Common myeloid progenitor, CD34-positive (primary cell): ENCODE measurements at places on chromosomes 5 and 9.

- no peak for DNase-seq
These were observed 264.8 kb downstream of the CETN3 start for GRCh38 chr5:90144625-90145327.

DNA sequence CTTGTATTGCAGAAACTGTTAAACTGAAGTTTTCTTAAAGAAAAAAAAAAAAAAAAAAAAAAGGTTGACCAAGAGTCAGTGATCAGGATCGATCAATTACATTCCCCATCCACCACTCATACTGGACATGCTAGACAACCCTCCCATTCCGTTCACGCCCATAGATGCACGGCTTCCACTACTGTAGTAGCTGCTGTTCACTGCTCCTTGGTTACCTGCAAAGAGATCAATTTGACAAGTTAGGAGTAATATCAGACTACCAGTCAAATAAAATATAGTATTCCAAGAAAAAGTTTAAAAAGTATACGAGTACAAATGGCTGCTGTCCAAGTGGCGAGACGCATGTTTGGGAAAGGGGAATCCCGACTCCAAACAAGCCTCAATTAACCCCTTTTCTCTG, 8.7 kb downstream of the HNRNPH1 start:
- no peak for DNase-seq

GRCh38 chr5:54171645-54172384, 138.6 kb downstream of the ARL15 start:
- peak; percentile 17 for DNase-seq

DNA sequence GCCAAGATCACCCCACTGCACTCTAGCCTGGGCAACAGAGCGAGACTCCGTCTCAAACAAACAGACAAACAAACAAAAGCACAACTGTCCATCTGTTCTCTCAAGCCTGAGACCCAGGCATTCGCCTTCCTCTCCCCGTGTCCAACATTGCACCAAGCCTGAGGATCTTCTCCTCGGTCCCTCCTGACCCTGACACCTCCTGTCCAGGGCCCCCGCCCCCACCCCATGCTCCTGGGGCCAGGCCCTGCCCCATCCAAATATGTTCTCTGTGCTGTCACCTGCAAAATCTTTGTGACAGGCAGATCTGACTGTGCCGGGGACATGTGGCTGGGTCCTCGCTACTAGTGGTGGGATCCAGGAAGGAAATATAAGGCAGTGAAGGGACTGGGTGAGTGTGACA, 33.4 kb upstream of the UNC5A start:
- no peak for DNase-seq

GRCh38 chr5:54717459-54717858, 199.9 kb downstream of the SNX18 start:
- DNase-seq: no peak

DNA sequence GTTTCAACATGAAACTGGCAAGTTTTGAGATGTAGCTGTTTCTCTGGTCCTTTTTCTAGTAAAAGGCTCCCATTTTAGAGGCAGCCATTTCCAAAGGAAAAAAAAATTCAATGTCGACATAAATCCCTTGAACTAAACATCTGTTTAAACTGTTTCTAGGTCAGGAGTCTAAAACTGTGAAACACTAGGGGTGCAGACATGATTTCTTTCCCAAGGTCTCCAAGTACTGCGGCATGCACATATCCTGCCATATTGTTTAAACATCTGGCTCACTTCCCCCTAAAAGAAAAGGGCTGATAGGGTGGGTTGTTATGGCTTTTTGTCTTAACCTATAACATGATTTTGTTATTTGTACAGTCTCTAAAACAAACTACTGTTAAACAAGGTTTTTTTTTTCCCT, 51.1 kb downstream of the NFIB start:
- no peak for DNase-seq

GRCh38 chr5:137203011-137203632, 296.0 kb downstream of the SPOCK1 start:
- DNase-seq: no peak

DNA sequence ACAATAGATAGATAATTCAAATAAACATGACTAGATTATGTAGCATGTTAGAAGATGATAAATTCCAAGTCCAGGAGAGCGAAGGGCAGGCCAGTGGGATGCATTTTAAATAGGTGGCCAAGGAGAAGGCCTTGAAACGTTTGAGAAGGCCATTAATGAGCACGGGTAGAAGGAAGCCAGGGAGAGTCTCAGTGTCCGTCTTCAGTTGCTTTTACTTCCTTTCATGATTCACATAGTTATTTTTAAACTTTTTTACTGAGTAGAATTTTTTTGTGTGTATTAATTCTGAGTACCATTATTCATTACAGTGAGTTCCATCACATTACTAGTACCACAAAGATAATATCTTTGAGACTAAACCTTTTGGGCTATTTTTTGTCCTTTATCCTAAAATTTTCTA, 259.2 kb downstream of the ARRDC3 start:
- no peak for DNase-seq

DNA sequence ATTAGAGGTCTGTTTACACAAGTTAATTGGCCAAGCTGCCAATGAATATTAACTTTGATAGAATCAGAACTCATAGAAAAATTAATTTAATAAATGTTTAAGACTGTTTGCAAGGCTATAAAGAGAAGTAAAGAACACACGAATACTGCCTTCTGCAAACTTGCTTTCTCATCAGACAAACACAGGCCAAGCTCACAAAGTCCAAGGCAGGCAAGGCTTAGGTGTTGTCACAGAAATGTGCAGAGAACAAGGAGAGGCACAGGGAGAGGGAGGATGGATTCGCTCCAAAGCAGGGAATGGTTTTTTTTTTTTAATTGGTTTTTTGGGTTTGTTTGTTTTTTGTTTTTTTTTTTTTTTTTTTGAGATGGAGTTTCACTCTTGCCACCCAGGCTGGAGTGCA, 43.4 kb downstream of the RETREG1 start:
- DNase-seq: no peak

GRCh38 chr9:70927530-70927929, 193.9 kb downstream of the TRPM3 start:
- DNase-seq: no peak
